Stimulated activated CD4-positive, alpha-beta T cell treated with anti-CD3 and anti-CD28 coated beads, TNF-alpha, amount 100 ng/mL, for 4 hours (primary cell): ENCODE measurements at places on chromosomes 7 and 10.

DNA sequence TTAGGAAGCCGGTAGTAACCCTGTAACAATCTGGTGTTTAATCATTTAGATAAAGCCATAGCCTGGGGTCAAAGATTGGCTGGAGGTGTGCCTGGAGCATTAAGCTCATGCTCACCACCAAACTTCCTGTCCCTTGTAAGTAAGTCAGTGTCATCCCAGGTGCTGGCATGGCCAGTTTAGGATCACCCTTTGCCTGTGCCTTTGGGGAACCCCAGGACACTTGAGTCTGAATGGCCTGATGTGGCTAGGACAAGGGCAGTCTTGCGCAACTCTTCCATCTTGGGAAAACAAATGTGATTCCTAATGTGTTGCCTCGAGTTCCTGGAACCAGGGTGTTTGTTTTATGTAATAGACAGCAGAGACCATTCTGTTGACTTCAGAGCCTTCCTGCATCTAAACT is 154.8 kb downstream of the GRK5 start:
- DNase-seq = no peak

DNA sequence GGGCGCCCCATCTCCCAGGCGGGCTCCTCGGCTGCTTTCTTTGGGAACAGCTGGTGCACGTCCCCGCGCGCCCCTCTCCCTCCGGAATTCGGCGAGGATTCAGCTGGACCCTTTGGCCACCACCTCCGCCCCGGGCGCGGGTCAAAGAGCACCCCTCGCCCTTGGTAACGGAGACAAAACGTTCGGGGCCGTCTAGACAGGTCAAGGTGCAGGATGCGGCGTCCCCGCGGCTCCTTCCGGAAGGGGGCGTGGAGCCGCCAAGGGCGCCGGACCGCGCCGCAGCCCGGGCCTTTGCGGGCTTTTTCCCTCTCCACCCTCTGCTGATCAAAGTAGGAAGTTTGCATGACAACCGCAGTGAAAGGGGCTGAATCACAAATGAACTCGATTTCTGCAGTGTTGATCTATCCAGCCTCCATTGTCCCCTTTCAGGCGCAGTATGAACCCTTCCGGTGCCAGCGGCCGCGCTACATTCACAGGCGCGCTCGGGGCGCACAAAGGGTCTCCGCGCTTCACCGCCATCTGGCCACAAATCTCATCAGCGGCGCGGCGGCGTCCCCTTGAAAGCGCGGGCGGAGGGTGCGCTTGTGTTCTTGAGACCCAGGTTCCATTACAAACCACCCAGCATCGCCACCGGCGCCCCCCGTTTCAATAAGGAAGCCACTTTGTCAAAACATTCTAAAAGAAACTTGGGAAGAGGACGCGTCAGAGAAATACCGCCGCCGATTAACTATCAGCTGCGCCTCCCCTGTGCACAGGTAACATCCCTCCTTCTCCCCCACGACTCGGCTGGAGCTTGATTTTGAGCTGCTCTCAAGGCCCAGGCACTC is 36.4 kb downstream of the CNPY1 start:
- no peak for DNase-seq

- no peak for DNase-seq
These were observed 17.2 kb upstream of the TPST1 start for GRCh38 chr7:66187905-66188304.

DNA sequence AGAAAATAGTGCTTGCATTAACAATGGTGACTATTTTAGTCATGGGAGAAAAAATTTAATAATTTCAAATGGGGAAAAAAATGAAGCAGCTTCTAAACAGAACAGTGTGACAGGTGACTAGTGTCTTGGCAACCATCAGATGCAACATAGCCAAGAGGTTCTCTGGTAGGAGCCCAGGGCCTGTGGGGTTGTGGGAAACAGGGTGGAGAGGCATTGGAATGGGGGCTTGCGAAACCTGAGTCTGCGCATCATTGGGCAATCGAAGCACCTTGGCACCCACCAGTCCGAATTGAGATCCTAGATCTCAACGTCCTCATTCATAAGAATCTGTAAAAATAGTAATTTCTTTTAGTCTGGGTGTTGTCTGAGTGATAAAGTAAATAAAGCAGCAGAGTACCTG is 19.2 kb upstream of the PARD3 start:
- DNase-seq = no peak

GRCh38 chr7:155693826-155694225 is 49.4 kb downstream of the RBM33 start:
- no peak for DNase-seq

DNA sequence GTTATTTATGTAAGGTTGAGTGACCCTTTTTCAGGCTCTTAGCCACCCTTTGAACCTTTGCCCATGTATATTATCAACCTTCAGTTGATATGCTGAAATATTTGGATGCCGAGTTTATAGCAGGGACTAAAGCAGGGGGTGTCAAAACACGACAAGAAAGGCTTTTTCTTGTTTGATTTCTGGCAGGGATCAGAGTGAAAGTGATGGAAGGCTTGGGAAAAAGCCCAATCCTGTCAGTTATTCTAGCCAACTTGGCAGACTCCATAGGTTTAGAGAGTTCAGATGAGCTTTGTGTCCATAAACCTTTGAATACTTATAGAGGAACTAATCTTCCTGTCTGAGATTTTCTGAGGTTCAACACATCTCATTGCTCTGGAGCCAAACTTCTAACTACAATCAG is 47.5 kb downstream of the INHBA start:
- no peak for DNase-seq

DNA sequence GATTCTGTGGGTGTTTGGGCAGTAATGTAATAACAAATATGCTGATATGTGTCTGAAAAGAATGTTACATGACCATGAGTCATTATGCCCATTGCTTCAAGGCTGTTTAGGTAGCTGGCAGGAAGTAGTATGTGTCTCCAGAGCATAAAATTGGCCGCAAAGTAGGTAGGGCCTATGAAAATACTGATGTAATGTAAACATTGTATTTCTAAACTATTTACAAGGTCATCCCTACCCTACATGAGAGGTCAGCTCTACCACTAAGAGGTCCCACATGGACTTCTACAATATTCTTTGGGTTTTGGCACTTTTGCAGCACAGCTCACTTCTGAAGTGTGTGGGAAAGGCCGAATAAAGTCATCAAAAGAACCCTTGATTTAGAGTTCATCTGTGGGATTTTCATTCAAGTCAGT is 301.9 kb downstream of the AHR start:
- no peak for DNase-seq

DNA sequence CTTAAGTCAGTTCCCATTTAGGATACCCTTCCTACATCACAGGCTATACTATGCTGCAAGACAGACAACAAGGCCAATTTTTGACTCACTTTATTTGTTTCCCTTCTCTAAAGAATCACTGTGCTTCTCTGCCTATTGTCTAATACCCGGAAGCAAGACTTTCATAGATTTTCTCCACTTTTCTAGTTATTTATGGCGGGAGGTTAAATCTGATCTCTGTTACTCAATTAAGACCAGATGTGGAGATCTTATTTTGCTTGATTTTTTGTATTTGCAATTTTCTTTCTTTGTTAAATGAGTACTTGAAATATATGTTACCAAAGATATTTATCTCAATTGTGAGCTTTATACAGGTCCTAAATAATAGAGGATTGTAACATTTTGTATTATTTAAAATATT is 511.5 kb downstream of the ATRNL1 start:
- DNase-seq = no peak

- no peak for DNase-seq
These were observed 140.1 kb downstream of the ZFAND4 start for GRCh38 chr10:45532480-45532879.

- no peak for DNase-seq
These were observed 9.2 kb downstream of the INTS1 start for GRCh38 chr7:1494866-1495563.

- DNase-seq = no peak
These were observed 26.4 kb downstream of the RPS24 start for GRCh38 chr10:78059906-78060702.

DNA sequence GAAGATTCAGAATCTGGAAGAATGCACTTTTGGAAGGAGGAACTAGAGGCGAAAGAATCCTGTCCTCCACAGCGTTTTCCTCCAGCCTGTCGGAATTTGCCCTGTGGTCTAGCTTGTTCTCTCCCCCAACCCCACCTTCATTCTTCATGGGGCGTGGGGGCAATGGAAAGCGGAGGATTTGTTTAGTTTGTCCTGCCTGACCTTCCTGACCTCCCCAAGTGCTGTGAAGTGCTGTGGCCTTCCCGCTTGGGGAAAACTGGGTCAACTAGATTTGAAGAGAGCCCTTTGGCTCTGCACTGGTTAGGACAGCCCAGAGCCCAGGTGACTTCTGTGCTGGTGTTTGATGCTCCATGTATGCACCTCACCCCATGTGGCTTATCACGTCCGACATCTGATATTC is 49.1 kb downstream of the GATA3 start:
- no peak for DNase-seq

GRCh38 chr7:70047891-70048448 is 449.7 kb downstream of the AUTS2 start:
- no peak for DNase-seq

DNA sequence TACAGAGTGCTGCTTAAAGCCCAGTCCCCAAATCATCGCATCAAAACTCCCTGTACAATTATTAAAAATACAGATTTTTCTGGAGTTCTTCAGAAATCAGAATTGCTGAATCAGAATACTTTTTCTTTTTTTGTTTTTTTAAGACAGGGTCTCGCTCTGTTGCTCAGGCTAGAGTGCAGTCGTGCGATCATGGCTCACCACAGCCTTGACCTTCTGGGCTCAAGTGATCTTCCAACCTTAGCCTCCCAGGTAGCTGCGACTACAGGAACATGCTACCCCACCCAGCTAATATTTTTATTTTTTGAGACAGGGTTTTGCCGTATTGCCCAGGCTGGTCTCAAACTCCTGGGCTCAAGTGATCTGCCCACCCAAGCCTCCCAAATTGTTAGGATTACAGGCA is 3.9 kb downstream of the BBIP1 start:
- no peak for DNase-seq

GRCh38 chr7:157485361-157485831 is 148.6 kb downstream of the DNAJB6 start:
- no peak for DNase-seq

DNA sequence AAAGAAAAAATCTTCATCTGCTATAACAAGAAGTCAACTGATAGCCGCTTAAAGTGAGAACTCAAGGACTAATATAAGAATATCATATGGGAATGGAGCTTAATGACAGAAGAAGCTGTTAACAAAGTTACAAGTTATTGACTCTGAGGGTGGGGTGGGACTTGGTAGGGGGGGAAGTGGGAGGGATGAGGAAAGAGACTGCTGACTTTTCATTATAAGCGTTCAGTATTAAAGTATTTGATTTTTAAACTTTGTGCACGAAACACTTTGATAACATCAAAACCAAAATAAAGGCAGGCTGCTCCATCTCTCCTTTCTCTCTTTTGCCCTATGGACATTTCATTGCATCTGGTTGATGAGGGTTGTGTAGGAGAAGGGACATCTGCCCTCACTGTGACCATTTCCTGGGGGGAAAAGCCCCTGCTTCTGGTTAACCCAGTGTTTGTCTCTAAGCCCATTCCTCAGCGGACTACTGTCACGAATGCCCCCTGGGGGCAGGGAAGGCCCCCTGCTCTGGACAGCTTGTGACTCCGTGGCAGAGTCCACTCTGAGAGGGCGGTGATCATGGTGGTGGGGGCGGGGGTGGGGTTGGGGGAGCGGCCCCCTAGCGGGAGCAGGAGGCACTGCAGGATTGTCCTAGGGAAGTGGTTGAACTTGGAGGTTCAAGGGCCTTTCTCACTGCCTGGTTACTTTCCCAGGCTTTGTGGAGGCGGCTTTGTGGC is 17.4 kb downstream of the SLC13A4 start:
- no peak for DNase-seq

DNA sequence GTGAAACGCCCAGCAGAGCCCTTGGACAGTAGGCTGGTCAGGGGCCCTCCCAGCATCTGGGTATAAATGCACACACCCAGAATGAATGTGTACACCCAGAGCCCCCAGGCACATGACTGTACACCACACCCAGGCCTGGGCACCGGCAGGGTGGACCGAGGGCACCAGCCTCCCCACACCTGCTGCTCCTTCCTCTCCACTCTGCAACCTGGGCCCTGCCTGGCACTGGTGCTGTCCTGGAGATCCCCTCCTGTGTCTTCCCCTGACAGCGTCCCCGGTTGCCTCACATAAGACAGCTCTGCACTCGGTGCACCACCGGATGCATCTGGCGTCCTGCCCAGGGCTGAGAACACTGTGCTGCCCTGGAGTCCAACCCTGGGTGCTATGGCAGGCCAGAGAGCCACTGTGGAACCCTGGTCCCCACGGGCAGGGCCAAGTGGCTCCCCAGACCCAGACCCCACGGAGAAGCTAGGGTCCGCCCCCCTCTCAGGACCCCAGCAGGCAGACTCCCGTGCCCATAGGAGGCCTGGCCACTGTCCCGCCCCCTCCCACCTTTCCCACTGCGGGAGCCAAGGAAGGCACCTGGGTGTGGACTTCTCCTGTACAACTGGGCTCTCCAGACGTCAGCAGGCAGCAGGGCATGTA is 6.6 kb downstream of the RASGEF1A start:
- no peak for DNase-seq

DNA sequence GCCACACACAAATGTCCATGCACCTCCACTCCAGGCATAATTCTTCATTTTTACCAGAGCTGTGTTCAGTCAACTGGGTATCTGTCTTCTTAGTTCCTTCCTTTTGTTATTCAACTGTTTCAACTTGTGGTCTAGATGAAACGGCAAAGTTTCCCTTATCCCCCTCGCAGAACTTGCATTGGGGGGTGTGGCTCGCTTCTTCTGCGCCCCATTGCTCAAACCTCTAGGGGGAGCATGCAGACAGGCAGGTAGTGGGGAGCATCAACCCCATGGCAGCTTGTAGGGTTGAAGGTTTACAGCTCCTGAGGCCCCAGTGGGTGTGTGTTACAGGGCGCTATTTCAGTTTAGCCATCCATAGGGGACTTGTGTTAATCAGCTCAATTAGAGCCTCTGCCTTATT is 38.3 kb upstream of the COBL start:
- DNase-seq = no peak

DNA sequence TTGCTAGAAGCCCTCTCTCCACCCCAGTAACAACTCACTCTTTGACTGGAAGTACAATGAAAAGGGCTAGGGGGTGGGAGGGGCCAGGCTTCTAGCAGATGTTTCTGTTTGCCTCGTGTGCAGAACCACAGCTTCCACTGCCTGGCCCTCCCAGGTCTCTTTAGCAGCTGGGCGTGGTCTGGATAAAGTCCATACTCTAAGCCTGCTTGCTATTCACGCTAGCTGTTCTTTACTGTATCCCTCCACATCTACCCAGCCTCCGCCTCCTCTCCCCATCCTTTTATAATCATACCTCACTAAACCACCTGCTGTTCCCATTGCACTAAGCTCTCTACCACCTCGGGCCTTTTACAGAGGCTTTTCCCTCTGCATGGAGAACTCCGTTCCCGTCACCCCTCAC is 288.8 kb downstream of the CAMK1D start:
- no peak for DNase-seq

- no peak for DNase-seq
These were observed 214.1 kb downstream of the ADK start for GRCh38 chr10:74365109-74365508.

- no peak for DNase-seq
These were observed 338.7 kb downstream of the DNAJB6 start for GRCh38 chr7:157675427-157675927.

- no peak for DNase-seq
These were observed 30.6 kb downstream of the IQCE start for GRCh38 chr7:2589341-2589740.
